HL-60 (cell line): ENCODE measurements at places on chromosomes 5 and 9.

DNA sequence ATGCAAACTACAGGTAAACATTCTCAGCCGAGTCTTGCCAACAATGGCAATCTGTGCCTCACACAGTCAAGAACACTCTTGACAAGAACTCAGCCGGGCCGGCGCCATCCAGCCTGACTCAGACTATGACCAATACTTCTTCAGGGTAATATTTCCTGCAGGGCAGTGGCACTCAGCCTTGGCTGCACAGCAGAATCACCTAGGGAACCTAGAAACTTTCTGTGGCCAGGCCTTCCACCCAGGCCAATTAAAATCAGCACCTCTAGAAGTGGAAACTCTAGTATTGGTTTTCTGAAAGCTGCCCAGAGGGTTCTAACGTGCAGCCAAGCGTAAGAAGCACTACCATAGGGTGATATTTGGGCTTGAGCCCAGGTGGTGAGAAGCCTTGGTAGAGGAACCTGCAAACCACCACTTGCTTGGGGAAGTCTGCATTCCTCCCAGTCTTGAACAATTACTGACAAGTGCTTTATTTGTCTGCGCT, 120.6 kb downstream of the TTLL11 start:
- no peak for DNase-seq

DNA sequence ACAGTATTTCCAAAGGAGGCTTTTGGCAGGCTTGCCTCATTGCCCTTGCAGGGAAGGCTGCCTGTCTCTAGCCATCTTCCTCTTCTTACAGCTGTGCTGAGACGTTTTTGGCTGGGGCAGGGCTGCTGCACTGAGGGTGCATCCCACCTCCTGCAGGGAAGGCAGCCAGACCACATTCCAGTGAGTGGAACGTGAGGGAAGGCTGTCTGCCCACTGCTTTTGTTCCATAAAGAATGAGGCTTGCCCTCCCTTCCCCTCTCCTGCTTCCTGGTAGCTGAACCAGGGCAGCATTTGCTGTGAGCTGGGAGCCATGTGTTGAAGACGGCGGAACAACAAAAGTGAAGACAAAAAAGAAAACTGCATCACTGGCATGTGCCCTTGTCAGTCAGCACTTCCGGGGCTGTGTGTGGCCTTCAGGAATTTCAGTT, 16.8 kb downstream of the MGAT1 start:
- DNase-seq, result peak; percentile 29

GRCh38 chr9:135968083-135968476, 6.9 kb upstream of the UBAC1 start:
- no peak for DNase-seq

DNA sequence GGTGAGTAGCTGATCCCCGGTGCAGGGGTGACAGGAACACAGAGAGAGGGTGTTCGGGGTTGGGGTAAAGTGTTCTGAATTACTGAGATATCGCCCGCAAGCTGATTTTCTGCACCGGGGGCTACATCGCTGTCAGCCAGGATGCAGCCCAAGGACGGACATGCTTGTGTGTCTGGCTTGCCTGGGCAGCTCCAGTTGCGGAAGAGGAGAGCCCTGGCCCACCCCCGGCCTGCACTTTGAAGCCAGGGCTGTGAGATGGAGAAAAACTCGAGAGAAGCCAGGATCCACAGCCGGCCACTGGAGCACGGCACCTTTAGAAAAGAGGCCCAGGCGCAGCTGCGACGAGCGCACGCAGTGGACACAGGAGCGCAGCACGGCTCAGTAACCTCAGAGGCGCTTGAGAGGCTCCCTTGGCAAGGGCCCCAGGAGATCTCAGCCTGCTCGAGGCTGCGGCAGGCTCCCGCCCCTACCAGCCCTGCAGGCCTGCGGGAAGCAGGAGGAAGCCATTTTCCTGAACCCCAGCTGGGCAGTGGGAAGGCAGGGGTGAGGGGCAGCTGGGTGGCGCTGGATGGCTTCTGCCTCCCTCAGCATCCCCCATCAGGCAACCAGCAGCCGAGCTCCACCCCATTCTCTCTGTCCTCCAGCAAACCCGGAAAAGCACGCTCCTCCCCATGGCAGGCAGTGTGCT, 59.2 kb downstream of the C9orf50 start:
- DNase-seq, result no peak

- no peak for DNase-seq
These were observed 404.1 kb downstream of the DMRT2 start for GRCh38 chr9:1454211-1454610.

DNA sequence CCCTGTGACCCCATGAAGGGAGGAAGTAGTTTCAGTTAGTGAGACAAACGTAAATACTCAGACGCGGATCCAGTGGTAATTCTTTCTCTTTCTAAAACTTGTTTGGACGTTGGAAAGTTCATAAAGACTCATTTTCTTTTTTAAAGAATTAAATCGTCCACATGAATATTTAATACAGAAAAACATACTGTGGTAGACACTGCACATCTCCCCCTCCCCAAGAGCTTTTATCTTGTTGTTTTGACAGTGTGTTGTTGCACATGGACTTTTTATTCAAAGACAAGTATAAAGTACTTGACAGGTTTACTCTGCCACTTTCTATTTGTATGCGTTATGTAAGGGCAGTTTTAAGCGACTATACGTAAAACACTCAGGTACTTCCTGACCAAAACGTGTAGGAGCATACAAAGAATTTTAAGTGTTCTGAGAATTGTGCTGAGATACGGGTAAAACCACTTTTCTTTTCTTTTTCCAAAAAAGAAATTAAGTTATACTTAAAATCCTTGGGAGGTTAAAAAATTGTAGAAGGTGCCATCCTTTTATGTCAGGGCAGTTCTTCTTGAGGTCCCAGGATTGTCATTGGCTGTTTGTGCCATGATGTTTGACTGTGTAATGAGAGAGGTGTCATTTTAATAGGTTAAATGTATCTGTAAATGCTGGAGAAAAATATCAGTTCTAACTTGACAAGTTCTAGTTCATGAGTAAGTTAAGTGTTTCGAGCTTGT, 1.3 kb downstream of the NIPBL start:
- DNase-seq, result peak; percentile 28
